ENCODE measurements at places on chromosomes 5 and 9.
A peak's percentile ranks its signal among the peaks of the same experiment; 100 is the strongest.

GRCh38 chr5:101418713-101419118, 515.6 kb upstream of the ST8SIA4 start:
- DNase-seq: no peak

DNA sequence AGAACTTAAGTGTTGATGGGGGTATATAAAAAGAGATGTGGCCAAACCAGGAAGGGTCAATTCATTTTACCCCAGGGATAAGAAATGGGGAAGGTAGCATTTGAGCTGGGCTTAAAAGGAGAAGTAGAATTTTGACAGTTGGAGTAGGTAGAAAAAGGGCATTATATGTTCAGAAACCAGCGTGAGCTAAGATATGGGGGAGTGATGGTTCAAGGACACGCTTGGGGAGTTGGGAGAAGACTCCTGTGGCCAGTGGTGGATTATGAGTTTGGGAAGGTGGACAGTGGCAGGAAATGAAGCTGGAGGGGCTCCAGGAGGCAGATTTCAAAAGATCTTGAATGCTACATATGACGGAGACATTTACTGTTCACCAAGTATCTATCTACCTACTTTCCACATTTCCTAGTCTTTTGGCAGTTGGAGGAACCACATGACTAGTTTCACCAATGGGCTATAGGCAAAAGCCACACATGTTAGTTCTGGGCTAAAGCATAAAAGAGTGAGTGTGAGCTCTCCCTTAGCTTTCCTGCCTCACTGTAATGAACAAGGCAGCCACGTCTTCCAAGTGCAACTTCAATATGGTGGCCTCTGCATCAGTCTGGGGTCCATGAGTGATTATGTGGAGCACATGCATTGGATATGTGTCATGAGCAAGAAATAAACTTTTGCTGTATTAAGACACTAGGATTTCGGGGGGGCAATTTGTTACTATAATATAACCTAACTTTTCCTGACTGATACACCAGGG, 15.7 kb upstream of the GSN start:
- DNase-seq: no peak

GRCh38 chr5:65137631-65138030, 344.1 kb downstream of the ADAMTS6 start:
- no peak for DNase-seq

- DNase-seq: no peak
These were observed 108.1 kb downstream of the SEMA5A start for GRCh38 chr5:9437741-9438240.

DNA sequence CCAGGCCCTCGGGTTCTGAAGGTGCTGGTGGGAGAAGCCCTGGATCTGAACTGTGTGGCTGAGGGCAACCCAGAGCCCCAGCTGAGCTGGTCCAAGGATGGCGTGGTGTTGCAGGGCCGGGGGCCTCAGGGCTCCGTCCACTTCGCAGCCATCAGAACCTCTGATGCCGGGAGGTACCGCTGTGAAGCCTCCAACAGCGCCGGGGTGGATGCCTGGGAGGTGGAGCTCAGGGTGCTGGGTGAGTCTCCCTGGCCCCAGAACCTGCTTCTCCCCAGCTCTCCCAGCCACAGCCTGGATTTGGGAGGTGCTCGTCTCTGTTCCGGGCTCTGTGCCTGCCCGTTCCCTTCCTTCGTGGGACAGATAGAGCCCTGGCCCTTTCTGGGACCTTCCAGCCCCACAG, 75.6 kb downstream of the HMCN2 start:
- no peak for DNase-seq

GRCh38 chr5:163564321-163564938, 59.0 kb downstream of the MAT2B start:
- DNase-seq: peak; percentile 69

DNA sequence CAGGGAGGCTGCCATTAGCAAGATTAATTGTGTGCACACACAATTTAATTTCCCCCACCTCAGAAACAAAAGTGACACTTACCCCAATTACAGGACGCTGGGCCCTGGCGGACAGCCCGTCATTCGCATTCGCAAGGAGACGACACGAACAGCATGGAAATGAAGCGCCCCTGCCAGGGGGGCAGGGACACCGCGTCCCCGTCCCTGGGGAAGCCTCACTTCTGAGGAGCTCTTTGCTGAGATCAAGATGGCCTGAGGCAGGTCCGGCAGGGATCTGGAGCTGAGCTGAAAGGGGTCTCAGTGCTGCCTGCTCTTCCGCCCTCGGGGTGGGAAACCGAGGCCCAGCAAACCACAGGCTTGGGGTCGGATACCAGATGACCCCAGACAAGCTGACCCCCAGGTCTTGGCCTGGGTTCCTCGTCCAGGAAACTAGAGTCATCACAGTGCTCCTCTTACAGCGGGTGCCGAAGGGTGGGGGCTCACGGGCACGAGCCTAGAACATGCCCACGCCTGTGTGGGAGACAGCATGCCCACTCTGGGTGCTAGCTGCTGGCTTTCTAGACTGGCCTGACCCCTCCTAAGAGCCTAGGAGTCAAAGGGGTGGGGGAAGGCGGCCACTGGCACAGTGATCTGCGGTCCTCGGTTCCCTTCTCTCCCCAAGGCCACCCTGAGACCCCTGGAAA, 103.2 kb downstream of the VAV2 start:
- no peak for DNase-seq

- DNase-seq: no peak
These were observed 234.3 kb upstream of the TMEM161B start for GRCh38 chr5:88503041-88503345.

DNA sequence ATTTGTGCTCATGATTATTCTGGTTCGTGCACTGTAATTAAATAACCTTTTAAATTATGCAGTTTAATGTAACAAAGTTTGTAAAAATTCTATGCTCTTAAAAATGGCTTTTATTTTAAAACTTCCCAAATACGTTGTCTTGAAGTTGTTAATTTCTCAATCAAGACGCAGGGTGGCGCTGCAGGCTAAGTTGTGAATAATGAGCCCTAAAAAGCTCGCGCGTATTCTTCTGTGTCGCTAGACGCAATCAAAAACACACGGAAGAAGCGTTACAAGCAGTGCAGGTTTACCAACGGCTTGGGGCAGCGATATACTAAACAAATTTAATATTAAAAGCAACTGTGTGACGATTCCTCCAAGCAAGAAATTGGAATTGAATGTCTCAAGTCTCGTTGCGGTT, at the start of gene PCDHB4:
Gene PCDHB4 (plus strand): TSS at position 256 of the 400 bp plus-strand sequence. CDS start 181 bp downstream, outside the sequence.
- peak; percentile 25 for DNase-seq

- no peak for DNase-seq
These were observed 90.2 kb upstream of the PARP8 start for GRCh38 chr5:50576265-50576664.

DNA sequence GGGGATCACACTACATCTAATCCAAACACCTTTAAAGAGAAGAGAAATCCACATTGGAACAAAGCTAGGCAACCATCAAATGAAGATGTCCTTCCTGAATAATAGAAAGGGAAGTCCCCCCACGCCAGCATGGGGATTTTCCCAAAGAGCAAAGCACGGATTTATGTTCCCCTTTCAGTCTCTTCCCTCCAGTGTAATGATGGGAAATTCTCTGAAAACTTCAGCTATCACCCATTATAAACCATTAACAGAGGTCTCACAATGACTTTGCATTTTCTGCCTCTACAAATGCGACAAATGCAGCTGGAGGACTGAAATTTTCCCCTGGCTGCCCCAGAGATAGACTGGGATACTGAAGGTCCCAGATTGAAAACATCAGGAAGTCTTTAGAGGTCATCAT, 368.7 kb downstream of the EFNA5 start:
- no peak for DNase-seq

DNA sequence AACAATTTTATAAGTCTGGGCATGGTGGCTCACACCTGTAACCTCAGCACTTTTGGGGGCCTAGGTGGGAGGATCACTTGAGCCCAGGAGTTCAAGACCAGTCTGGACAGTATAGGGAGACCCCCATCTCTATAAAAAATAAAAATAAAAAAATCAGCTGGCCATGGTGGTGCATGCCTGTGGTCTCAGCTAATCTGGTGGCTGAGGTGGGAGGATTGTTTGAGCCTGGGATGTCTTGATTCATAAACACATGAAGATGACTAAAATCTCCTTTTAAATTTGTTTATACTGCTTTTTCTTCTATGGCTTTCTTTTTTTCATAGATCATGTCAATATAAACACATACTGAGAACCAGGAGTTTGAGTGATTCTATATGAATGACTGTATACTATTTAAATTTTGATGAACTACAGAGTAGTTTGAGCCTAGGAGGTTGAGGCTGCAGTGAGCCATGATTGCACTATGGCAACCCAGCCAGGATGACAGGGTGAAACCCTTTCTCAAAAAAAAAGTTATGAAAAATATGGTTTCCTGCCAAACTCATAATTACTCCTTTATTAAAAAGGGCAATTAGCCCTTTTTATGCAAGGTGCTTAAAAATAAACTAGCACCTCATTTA, 14.2 kb downstream of the RIC1 start:
- DNase-seq: no peak

GRCh38 chr9:35563791-35564197, 41.3 kb upstream of the TESK1 start:
- peak; percentile 59 for DNase-seq

- DNase-seq: no peak
These were observed 8.0 kb upstream of the DCP2 start for GRCh38 chr5:112968411-112969106.

GRCh38 chr9:2657427-2657826, 35.8 kb downstream of the VLDLR start:
- no peak for DNase-seq

- DNase-seq: no peak
These were observed 636.5 kb downstream of the TAF11L14 start for GRCh38 chr5:18270635-18271338.

DNA sequence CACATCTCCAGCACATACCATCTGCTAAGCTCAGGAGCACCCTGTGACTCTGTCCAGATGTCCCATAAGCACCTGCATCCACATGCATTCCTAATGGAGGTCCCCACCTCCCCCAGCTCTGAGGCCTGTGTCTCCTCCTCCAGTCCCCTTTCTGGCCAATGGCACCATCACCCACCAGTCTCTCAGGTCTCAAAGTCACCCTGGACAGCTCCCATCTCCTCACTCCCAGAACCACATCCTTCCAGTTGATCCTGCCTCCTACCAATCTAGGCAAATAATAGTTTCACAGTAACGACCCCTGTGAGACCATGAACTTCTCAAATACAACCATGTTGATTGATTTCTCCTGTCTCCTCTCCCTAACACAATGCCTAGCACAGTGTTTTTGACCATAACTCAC, 40.1 kb downstream of the GGTA1 start:
- DNase-seq: no peak

- DNase-seq: no peak
These were observed 3.7 kb upstream of the B4GALT7 start for GRCh38 chr5:177595991-177596774.

- no peak for DNase-seq
These were observed 49.1 kb downstream of the ERAP1 start for GRCh38 chr5:96758621-96759020.

DNA sequence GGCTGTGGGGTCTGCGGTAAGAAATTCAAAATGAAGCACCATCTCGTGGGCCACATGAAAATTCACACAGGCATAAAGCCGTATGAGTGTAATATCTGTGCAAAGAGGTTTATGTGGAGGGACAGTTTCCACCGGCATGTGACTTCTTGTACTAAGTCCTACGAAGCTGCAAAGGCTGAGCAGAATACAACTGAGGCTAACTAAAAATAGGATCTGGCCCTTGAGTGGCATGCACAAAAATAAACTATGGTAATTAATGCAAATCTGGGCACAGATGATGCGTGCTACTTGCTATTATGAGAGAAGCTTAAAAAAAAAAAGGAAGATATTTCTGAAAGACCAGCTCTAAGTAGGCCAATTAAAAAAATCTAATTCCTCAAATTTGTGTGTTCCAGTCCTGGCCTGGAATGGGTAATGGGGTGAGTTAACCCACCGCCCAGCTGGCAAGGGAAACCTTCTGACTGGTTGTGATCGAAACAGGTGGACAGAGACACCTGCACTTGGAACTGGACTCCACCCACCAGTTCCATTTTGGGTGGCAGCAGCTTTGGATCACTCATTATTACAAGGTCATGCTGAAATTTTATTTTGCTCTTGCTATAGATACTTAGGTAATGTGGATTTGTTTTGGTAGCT, 26.6 kb upstream of the ZBTB34 start:
- DNase-seq: no peak

- DNase-seq: no peak
These were observed 6.3 kb downstream of the ARL15 start for GRCh38 chr5:54304040-54304439.

Data from femur (tissue), 1 donor.